ENCODE measurements at places on chromosomes 2 and 18.

DNA sequence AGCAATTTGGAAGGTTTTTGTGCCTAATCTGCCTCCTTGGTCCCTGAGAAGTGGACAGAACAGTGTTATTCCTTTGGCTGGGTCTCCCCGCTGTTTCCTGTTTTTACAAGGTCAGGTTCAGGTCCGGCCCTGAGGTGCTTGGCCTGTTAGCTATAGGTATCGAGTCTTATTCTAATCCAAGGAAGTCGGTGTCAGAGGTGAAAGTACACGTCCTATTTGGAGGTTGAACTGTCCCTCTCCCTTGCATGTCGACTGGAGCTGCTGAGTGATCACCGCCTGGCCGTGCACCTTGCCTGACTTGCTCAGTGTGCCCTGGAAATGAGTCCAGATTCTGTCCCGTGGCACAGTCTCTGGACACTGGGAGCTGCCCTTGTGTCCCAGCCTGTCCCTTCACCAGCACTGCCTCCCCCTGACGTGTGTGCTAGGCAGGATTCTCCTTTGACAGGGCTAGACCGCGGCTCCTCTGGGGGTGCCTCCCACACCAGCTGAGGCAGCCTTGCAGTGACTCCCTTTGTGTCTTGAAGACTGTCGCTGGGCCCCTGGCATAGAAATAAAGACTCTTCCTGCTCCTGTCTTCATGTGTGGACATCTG, 65.7 kb upstream of the RBM44 start:
- no peak for DNase-seq

DNA sequence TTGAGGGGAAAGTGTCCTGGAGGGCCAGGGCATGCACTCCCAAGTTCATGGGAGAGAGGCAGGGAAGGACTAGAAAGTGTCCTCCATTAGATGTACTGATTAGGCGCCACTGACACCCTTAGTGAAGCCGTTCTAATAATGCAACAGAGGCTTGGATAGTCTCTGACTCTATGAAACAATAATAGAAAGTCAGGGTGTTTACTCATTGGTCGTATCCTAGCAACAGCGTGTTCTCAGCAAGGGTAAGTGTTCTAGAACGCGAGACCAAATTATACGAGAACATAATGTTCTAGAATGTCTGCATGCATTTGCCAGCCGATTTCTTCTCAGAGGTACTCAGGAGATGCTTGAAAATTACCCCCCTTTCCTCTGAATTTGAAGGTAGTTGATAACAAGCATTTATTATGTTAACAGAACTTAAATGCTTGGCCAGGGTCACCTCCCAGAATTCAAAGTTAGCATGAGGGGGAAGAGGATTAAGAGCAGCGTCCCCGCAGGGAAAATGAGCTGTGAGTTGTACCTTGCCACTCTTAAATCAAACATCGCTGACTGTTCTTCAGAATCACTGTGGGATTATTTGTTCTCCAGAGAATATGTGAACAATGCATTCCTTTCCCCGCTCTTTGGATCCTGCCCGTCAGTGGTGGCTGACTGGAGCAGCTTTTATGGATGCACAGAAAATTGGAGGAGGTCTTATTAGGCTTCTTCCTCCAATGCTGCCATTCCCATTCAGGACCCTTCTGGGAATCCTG, 33.7 kb upstream of the PDIA6 start:
- no peak for DNase-seq

DNA sequence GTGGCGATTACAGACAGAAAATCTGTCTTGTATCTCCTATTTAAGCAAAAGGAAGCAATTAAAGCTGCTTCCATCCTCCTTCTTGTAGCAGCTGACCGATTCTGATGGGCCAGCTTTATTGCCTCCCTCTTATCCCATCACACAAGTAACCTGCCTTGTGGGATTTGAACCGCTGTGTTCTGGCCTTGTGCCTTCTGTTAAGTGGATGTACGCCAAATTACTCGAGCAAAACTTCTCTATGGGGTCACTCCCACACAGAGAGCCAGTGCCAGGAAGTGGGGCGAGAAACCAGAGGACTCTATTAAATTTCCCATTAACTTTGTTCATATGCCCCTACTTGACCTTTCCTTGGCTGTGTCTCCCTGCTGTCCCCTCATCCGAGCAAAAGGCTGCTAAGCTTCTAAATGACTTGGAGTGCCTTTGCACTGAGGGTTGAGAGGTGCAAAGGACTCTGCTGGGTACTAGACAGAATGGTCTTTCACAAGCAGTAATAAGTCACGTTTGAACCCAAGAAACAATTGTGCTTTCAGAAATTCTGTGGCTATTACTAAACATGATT, 672.5 kb downstream of the MBD2 start:
- DNase-seq = no peak

DNA sequence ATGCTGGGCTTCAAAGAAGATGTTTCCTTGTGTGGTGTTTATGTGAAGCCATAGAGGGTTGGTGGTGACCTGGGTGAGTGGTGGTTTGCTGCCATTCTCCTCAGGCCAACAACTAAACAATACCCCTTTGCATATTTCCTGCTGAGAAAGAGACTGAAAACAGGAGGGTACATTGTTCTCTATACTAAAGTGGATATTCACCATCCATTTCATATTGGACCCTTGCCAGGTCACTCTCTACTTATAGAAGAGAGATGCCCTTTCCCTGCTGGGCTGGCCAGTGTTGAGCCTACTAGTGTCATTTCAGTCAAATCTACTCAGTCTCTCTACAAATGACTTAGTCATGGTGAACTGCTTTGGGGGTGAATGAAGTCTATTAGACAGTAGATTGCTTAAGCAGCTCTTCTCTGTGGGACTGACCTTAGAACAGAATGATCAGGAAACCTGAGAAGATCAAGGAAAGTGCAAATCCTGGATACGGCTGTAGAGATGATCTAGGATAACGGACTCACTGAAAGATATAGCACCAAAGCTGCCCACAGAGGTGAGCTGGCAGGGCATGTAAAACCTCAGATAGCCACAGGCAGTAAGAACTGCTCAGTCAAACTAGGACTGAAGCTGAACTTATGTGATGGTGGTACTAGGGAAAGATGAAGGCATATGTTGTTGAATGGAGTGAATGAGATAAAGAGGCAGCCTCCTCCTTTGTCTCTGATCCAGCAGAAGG, 154.9 kb downstream of the MYO3B start:
- no peak for DNase-seq

- DNase-seq = no peak
Observed at GRCh38 chr18:10015941-10016819, 102.4 kb downstream of the VAPA start.

DNA sequence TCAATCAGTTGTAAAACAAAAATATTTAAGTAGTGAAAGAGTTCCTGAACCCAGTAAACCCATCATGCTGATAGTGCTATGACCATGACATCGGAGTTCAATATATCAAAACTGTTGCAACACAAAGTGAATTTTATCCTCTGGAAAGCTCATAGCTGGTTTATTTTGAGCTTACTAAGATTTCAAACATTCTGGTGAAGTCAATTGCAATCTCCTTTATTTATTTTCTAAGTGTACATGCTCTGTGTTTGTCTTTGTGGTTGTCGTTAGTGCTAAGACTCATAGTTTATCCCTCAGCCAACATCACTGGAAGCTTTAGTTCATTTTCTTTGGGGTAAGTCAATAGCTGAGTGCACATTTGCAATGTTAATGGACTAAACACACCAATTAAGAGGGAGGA, 91.9 kb downstream of the QPCT start:
- DNase-seq = no peak

DNA sequence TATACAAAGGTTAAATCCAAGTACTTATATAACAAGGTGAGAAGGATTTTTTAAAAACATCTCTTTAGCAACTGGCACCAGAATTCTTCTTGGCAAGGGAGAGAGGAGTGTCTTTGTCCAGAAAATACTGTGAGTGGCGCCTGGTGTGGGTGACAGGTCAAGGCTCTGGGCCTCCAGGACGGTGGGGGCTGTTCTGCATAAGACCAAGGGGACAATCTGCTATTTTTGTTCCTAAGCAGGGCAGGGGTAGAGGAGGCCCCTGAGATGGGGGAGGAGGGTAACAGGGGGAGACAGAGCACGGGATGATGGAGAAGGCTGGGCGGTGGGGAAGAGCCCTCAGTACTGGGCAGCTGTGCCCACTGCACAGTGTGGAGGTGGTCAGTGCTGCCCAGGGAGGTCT, 51.6 kb upstream of the TAF1B start:
- DNase-seq = no peak

DNA sequence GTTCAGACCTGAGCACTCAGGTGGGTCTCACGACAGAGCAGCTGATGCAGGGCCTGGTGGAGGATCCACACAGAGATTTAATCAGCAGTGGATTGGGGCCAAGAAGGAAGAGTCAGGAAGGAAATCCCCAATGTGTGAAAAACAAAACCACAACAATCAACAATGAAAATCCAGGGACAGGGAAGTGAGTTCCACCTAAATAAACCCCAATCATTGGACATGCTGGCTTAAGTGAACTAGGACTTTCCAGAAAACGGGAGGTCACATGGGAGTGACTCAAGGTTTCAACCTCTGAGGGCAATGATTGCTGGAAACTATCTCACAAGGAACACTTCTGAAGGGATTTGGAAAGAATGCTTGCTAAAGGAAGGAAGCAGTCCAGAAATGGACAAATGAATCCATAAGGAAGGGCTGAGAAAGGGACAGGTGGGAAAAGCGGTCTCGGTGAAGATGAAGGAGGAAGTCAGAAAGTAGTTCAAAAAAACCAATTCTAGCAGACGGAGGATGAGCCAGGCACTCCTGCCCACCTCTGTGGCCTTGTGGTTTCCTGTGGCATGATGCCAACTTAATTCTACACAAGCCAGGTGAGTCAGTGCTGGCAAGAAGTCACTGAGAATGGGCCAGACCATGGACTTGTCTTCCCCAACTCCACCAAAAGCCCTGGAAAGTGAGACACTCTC, 15.4 kb upstream of the XDH start:
- DNase-seq = peak; percentile 31

- no peak for DNase-seq
Observed at GRCh38 chr2:164879901-164880535, 38.4 kb upstream of the COBLL1 start.

DNA sequence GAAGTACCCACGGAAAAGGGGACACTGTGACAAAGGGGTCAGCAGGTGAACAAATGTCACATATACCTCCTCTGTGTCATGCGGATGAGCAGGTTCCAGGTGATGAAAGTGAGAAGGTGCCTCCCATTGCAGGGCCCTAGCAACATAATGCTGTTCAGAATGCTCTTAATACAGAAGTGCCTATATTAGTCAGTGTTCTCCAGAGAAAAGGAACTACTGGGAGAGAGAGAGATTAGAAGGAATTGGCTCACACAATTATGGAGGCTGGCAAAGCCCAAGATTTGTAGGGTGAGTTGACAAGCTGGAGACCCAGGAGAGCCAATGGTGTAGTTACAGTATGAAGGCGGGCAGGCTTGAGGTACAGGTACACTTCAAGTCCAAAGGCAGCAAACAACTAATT, 98.1 kb upstream of the CDC42EP3 start:
- DNase-seq = no peak

GRCh38 chr18:69817335-69817940, 130.2 kb downstream of the CD226 start:
- no peak for DNase-seq

- DNase-seq = no peak
Observed at GRCh38 chr18:32139835-32140283, 48.2 kb downstream of the RNF138 start.

GRCh38 chr2:236944561-236944960, 141.1 kb upstream of the COPS8 start:
- no peak for DNase-seq

DNA sequence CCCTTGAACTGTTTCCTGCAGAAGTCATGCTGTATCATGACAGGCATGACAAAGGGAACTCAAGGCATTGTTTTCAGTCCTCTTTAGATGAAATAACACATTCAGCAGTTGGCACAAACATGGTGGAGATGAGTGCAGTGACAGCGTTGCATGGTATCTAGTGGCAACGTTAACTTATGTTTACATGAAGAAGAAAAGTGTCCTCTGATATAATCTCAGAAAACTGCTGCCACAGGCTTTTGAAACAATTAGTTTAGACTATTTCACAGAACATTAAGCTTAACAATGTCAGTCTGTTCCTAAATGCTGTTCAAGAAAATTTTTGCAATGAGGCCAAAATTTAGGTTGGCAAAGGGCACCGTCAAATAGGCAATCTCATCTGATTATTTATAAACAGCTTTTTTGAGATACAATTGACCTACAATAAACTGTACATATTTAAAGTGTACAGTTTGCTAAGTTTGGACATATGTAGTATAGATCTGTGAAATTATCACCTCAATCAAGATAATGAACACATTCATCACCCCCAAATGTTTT, 64.7 kb downstream of the LYPD6B start:
- no peak for DNase-seq

DNA sequence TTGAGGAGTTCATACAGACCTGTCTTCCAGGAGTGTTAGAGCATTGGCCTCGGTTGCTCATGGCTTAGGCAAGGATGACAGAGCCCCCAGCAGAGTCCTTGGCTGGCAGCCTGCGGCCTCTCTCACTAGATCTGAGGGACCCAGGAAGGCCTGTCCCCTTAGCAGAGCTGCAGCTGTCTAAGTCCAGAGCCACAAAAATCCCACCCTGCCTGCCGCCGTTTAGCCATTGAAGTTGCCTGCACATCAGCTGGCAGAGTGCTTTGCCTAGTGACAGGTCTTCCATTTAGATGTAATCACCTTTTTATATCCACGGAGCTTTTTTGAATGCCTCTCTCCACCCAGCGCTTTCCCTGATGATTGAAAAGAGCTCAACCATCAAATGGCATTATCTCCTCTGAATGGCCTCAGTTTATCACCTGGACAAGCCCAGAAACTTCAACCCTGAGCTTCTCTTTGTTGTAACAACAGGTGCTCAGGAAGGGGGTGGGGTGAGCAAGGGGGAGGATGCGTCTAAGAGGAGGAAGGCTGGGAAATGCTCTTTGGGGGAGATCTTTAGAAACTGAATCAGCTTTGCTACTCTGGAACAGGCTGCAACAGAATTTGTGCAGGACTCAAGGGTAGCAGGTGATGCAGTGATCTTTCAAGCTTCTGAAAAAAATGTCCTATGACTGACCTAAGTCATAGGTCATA, 71.9 kb downstream of the TNP1 start:
- no peak for DNase-seq

DNA sequence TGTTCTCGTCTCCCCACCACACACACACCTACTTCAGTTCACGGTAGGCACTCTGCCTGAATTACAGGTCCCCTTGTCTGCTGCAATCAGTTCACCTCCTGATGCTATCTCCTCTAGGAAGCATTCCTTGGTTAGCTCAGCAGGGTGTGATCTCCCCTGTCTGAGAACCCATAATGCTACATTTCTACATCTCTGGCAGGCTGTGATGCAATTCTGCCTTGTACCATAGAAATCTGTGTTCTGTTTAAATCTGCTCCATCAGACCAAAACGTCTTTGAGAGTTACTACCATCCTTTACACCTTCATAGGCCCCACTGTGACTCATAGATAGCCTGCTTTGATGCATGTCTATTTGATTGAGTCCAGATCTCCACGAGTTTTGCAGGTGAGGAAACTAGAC, 103.9 kb downstream of the TTC32 start:
- DNase-seq = no peak

- DNase-seq = no peak
Observed at GRCh38 chr2:37698931-37699481, 27.6 kb upstream of the CDC42EP3 start.
